Fibroblast of upper back skin (primary cell): ENCODE measurements at places on chromosomes 2 and 18.

GRCh38 chr2:186949726-186950256 lies 100.8 kb upstream of the ZSWIM2 start:
- no peak for DNase-seq

DNA sequence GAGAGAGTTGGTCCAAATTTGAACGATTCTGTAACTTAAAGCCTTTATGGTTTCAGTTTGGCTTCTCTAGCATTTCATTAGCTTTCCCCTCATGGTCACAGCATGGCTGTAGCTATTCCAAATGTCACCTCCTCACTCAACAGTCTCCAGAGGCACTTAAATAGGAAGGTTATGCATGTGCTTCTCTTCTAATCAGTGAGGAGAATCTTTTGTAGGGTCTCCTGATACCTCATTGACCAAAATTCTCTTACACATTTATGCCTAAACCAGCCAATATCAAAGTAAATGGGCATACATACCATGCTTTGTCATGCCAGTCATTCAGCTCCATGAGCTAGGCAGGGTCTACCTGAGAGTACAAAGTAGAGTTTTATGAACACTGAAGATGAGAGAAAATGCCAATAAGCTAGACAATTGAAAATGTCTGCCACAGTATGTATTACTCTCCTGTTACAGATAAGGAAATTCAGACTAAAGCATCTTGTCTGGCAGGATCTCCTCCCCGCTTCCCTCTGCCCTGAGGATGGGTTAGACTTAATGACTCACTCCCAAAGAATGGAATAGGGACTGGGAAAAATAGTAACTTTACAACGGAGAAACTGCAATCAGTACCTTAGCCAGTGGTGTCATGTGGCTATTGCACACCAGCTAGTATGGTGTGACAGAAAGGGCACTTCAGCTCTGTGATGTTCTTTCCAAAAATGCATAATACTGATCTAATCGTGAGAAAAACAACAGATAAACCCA lies 15.4 kb downstream of the DSG2 start:
- peak; percentile 68 for DNase-seq

GRCh38 chr2:95053543-95053942 lies 28.0 kb downstream of the MAL start:
- no peak for DNase-seq

DNA sequence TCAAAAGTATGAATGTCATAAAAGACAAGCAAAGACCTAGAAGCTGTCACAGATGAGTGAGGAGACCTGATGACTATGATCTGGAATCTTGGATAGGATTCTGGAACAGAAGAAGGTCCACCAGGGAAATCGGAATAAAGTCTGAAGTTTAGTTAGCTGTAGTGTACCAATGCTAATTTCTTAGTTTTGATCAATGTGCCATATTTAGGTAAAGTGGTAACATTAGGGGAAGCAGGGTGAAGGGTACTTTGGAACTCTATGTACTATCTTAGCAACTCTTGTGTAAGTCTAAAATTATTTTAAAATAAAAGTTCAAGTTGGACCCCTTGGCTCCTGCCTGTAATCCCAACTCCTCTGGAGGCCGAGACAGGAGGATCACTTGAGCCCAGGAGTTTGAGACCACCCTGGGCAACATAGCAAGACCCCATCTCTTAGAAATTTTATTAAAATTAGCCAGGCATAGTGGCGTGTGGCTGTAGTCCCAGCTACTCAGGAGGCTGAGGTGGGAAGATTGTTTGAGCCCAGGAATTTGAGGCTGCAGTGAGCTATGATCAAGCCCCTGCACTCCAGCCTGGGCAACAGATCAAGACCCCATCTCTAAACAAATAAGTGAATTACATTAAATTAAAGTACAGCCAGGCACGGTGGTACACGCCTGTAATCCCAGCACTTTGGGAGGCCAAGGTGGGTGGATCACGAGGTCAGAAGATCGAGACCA lies 35.9 kb upstream of the EFHD1 start:
- DNase-seq = no peak

DNA sequence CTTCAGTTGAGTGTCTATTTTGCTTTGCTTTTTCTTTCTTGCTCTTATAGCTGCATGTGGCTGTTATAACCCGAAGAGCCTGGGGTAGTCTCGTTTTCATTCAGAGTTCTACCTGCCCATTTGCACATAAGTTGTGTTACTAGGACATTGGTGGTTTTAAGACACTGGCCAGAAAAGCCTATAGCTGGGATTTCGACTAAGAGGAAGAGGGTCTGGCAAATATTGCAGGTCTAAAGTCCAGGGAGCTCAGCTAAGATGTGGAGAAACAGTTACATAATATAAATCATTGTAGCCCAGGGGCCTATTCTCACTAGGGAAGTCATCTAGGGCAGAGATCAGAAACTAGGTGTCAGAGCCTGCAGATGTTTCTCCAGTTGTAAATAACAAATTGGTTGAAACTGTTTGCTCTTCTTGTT lies 120.8 kb downstream of the BABAM2 start:
- no peak for DNase-seq

DNA sequence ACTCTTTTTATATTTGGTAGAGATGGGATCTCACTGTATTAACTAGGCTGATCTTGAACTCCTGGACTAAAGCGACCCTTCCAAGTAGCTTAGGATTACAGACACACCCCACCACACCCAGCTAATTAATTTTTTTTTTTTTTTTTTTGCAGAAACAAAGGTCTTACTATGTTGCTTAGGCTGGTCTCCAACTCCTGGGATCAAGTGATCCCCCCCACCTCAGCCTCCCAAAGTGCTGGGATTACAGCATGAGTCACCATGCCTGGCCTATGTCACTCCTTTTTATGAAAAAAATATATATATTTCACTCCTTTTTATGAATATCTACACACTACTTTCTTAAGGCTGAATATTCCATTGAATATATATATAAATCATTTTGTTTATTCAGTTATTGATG lies 162.8 kb downstream of the MGAT5 start:
- no peak for DNase-seq

- DNase-seq = no peak
Observed at GRCh38 chr2:78455586-78455985, 569.9 kb upstream of the REG3G start.

GRCh38 chr2:85390941-85391669 lies 19.1 kb downstream of the CAPG start:
- peak; percentile 25 for DNase-seq

- DNase-seq = peak; percentile 75
Observed at GRCh38 chr2:26462511-26463243, 15.2 kb downstream of the OTOF start.

DNA sequence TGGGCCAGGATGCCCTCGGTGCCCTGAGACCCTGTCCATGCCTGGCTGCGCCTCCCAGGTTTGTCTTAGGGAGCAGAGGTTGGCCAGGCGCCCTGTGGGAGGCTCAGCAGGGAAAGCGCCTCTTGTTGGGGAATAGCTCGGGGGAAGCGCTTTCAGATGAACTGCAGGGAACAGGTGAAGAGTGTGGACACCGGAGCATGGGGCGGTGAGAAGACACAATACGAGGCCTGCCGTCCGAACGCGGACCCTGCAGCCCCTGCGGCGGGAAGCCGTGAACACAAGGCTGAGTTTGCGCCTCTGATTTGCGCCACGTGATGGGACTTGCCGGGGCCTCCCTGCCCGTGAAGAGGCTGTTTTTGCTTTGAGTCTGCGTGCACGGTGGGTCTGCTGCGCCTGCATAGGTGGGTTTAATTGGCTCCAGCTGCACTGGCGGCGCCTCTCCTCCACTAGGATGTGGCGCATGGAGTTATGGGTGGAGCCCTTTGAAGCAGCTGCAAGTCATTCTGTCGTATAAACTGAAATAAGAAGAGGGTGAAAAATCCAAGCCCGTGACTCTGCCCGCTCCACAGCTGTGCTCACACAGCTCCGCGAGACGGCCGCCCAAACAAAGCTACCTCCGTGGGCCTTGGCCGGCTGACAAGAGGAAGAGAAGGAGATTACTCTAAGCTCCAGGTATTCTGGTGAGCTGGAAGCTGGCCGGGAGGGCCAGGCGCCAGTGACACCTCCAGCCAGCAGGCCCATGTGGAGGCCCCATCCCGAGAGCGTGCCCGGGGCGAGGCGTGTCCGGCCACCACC lies 103.5 kb upstream of the CTDP1 start:
- DNase-seq = peak; percentile 81

GRCh38 chr2:205930209-205930608 lies 155.8 kb downstream of the INO80D start:
- peak; percentile 59 for DNase-seq

DNA sequence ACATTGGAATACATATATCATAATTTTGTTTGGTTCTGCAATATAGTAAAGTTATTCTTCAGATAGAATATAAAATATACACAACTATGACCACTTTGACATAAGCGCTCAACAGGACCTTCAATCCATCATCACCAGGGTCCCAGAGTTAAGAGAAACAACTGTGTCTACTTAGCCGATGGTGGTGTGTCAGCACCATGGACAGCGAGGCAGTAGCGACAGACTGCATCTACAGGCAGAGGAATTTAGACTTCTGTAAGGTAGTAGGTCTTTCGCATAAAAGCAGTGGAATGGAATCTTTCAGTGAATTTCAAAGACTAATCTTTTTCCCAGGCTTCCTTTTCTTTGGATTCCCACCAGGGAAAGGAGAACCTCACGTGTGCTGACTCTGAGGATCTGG lies 20.5 kb upstream of the LRPPRC start:
- peak; percentile 47 for DNase-seq

- no peak for DNase-seq
Observed at GRCh38 chr2:2328848-2329247, 2.2 kb downstream of the MYT1L start.

- DNase-seq = peak; percentile 40
Observed at GRCh38 chr18:50602466-50602865, 42.6 kb downstream of the MAPK4 start.

- DNase-seq = peak; percentile 60
Observed at GRCh38 chr2:173053043-173053699, 22.5 kb upstream of the MAP3K20 start.

- DNase-seq = peak; percentile 33
Observed at GRCh38 chr2:73987948-73988700, 3.4 kb downstream of the TET3 start.

DNA sequence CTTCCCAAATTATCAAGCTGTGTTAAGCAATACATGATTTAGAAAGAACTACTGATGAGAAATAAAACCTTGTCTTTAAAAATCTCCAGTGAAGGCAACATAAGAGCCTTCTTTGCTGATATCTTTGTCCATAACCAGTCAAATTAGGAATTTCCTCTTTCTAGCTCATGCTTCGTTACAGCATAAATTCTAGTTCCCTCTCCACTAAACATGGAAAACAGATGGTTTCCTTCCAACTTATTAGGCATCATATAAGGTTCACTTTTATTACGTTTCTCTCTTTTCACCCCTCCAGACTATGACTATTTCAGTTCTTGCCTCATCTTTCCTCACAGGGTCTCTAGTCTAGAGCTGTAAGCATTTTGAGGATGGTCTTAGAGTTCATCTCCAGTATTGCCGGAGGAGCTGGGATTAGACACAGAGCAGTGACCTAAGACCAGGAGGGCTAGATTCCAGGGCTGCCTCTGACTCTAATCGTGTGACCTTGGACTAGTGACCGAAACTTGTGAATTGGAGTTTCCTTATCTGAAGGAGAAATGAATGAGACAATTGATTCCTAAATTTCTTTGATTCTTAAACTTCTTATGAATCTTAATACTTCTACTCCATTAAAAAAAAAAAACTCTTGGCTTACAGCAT lies 195.5 kb upstream of the APCDD1 start:
- no peak for DNase-seq

GRCh38 chr2:218852911-218853667 lies 6.5 kb upstream of the WNT6 start:
- DNase-seq = peak; percentile 47

GRCh38 chr2:152046940-152047339 lies 51.9 kb downstream of the CACNB4 start:
- no peak for DNase-seq

GRCh38 chr2:11988691-11989353 lies 242.4 kb downstream of the LPIN1 start:
- peak; percentile 33 for DNase-seq

GRCh38 chr18:37654731-37655369 lies 89.3 kb upstream of the CELF4 start:
- DNase-seq = no peak

DNA sequence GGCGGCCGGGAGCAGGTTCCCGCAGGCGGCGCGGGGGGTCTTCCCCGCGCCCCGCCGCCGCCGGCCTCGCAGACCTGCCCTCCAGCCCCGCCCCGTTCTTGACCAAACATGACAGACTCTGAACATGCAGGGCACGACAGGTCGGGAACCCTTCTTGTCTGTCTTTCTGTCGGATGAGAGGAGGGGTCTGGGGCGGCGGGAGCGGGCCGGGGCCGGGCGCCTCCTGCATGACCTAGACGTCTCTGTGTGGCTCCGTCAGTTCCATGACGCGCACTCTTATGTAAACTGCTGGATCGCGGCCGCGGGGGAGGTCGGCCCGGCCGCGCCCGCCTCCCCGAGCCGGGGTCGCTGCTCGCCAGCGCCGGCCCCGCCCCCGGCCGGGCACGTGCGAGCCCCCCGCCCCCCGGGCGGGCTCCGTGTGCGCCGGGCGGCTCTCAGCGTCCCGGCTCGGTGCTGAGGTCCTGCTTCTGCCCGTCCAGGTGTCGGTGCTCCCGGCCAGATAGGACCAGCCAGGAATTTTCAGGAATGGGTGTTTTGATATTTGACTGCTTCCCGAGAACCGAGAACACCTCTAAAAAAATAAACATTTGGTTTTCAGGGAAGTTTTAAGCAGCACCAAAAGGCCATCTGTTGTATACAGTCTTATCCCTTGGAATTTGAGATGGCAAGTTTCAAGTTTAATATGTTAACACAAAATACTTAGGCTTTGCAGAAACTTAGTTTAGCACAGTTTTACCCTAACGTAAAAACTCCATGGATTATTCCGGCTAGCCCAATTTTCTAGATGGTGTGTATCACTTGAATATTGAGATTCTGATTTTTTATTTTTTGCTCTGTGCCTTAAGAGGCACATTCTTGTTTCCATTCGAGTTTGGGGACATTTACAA lies 733 bp downstream of the ZC3H6 start:
- peak; percentile 85 for DNase-seq

DNA sequence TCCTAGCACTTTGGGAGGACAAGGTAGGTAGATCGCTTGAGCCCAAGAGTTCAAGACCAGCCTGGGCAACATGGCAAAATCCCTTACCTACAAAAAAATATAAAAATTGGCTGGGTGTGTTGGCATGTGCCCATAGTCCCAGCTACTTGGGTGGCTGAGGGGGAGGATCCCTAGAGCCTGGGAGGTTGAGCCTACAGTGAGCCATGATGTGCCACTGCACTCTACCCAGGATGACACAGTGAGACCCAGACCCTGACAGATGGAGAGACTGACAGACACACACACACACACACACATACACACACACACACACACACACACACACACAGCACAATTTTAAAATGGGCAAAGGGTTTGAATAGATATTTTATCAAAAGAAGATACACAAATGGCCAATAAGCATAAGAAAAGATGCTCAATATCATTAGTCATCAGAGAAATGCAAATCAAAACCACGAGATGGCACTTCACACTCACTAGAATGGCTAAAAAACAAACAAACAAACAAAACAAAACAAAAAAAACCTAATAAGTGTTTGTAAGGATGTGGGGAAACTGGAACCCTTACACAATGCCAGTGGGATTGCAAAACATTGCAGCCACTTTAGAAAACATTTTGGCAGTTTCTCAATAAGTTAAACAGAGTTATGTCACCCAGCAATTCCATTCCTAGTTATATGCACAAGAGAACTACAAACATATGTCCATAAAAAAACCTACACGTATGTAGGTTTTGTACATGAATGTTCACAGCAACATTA lies 42.3 kb downstream of the BAZ2B start:
- peak; percentile 41 for DNase-seq
